Activated naive CD4-positive, alpha-beta T cell (primary cell): ENCODE measurements at places on chromosomes 2 and 18.
A peak's percentile ranks its signal among the peaks of the same experiment; 100 is the strongest.

GRCh38 chr2:232530626-232531260 is 4.8 kb downstream of the CHRND start:
- no peak for DNase-seq

DNA sequence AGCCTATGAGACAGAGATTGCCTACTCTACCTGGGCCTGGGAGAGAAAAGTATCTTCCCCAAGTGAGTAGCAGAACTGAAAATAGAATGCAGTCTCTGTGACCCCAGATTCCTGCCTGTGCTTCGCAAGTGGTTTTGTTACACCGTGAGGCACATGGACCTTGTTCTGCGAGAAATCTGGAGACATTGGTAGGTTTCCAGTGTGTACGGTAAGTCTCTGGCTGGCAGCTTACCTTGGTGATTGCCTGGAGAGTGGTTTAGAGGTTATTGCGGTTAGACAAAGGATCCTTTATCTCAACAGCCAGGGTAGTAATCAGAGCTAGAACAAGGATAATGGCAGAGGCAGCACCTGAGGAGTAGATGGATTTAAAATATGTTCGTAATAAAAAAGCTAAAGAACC is 606.0 kb upstream of the GCFC2 start:
- DNase-seq, result no peak

DNA sequence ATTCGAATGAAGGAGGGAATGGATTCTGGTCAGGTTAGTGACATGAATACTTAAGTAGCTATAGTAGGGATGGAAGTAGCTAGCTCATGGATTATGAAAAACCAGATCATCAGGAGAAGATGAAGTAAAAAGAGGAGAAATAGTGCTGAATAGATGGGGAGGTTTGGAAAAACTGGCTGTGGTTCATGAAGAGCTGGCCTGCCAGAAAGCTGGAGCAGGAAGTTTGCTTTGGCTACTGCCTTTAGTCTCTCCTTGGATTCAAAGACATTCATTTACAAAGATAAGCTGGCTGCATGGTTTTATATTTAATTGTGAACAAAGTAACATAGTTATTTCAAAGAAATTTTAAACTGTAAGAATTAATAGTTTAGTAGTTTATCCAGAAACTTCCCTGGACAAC is 567.0 kb downstream of the RIT2 start:
- DNase-seq, result no peak

- DNase-seq, result no peak
Measured at GRCh38 chr2:120630031-120630701, 105.5 kb upstream of the GLI2 start.

GRCh38 chr2:54876764-54877163 is 153.3 kb downstream of the EML6 start:
- DNase-seq, result no peak

DNA sequence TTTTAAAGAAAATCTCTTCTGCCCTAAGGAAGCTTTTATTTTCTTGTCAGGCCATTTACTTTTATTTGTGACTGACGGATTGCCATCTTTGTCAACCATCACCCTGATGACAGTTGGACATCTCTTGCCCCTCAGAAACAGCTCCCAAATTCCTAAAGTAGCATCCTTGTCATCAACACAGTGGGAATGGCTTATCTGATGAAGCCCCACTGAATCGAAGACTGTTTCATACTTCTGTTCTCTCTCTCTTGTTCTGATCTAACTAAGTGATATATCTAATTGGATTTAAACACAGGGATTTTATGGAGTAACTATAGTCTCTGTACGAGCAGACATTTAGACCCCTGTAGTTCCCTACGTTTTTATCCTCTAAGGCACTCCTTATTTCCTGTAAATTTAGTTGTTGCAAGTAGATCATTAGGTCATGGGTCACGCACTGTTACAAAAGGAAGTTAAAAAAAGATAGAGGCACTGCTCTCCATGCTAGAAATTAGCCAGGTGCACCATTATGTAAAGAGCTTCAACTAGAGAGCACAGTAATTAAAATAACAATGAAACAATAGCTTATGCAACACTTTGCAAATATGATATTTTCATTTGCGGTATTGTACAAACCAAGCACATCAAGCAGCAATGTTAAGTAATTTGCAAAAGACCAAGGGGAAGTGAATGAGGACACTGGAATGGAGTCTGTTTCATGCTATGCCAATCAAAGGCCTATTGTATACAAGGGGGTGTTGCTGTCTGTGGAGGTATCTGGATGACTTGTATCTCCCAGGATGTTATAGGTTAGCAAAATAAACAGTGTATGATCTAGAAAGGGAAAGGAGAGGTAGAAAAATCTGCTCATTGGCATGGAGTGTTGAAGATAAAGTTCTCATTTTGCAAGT is 284.7 kb downstream of the LRRTM1 start:
- no peak for DNase-seq

DNA sequence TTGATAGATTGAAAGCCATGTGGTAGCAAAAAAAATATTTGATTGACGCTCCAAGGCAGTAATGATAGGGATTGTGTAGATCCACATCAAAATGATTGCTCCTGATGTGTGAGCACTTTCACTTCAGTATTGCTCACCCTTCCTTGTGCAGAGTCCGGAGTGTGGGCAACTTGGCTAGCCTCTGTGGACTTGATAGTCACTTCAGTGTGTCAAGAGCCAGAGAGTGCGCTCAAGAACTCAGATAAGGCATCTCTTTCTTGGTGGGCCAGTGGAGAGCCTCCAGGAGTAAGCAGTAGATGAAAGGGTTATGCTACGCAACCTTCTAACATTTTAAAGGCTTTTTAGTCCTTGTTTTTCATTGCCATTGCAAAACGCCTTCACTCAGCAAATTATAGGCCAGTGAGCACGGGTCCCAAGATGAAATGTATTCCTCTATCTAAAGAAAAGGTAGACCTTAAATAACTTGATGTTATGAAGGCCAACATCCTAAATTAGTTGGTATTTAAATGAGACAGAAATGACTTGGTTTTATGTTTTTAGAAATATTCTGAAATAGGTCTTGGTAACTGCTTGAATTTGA is 84.4 kb downstream of the MEIS1 start:
- DNase-seq, result no peak

- no peak for DNase-seq
Measured at GRCh38 chr2:64946769-64947247, 42.4 kb upstream of the SLC1A4 start.

DNA sequence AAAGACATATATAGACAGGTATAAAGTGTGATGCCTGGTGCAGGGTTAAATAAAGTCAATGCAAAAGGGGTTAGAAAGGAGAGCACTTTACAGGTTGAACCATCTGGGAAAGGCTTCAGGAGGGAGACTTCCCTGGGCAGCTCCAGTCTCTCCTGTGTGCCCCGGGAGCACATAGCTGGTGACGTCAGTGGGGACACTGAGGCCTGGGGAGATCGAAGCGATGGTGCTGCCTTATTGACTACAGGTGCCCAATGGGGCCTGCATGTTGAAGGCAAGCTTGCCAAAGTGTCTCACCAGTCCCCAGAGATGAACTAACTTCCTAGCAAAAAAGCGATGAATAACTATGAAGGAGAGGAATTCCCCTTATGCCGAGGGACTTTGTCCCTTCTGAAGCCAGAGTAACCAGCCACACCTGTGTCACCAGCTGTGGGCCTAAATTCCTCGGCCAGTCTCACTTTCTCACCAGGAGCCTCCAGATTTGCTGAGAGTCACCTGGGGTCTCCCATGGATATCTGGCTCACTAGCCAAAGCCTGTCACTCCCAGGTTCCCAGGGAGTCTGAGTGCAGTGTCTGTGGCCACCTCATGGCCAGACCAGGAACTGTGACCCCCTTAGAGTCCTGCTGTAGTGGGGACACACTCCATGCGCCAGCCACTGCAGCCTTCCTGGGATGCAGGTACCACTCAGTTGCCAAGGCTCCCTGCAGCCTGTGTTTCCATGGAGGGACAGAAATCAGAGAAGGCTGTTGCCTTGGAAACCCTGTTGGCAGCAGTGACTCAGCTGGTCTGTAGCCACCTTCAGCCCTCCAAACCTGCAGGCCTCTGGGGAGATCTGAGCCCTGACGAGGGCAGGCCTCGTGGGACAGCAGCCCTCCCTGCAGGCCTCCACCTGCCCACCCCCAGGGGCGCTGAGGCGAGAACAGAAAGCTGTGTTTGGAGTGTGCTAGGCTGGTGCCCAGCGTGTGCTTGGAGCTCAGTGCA is 128.7 kb downstream of the CTIF start:
- DNase-seq, result no peak

DNA sequence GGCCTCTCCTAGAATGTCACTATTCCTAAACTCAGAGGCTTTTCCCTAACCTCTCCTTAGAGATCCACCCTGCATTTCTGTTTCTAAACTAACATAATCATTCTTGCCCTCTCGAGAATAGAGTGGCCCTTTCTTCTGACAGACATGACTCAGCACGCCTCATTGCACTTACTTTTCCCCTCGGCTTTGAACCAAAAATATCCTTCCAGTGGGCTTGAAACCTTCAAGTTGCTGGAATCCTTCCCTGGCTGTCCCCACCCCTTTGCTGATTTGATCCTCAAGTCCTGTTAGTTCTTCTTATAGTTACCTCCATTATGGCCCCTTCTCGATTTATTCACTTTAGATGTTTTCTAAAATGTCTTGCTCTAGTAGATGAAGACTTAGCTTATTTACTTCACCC is 158.0 kb downstream of the LTBP1 start:
- no peak for DNase-seq

- DNase-seq, result peak; percentile 34
Measured at GRCh38 chr2:28423856-28424605, 31.4 kb downstream of the FOSL2 start.

- DNase-seq, result no peak
Measured at GRCh38 chr2:82395531-82395930, 2063.5 kb downstream of the SUCLG1 start.

- no peak for DNase-seq
Measured at GRCh38 chr2:126828491-126828890, 70.2 kb upstream of the TEX51 start.

DNA sequence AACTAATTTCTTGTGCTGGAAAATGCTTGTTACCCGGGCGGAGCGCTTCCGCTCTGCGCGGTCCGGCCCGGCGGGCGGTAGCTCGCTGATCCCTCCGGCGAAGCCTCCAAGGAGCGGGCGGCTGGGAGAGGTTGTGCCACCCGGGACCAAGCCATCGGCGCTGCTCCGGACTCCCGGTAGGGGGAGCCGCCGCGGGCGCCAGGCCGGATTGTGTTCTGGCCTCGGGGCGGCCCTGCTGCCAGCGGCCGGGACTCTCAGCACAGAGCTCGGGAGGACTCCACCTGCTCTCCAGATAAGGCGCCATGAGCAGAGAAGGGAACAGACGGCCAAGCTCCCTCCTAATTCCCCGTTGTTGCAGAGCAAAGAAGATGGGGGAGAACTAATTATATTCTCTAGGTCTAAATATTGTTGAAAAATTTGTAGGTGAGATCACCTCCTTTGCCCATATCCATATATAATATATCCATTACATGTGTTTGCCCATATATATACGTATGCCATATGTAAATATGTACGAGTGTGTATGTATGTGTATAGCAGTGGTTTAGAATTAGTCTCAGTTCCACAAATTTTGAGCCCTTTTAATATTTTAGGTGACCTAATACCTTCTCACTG is 13.8 kb upstream of the SATB2 start:
- DNase-seq, result no peak

GRCh38 chr2:4053769-4054493 is 350.6 kb downstream of the DCDC2C start:
- DNase-seq, result no peak

- DNase-seq, result peak; percentile 72
Measured at GRCh38 chr18:79378536-79379250, 17.0 kb upstream of the NFATC1 start.

GRCh38 chr18:52343138-52343537 is 3.1 kb downstream of the DCC start:
- no peak for DNase-seq

- DNase-seq, result no peak
Measured at GRCh38 chr2:232126301-232127099, 165.0 kb downstream of the DIS3L2 start.

GRCh38 chr2:18987016-18987415 is 371.4 kb downstream of the OSR1 start:
- DNase-seq, result no peak
